NCI-H1105 treated with DMSO at 0.1 percent for 48 hours (cell line): ENCODE measurements at places on chromosomes 5 and 9.
A peak's percentile ranks its signal among the peaks of the same experiment; 100 is the strongest.

GRCh38 chr9:136204145-136204805 is 653 bp downstream of the LHX3 start:
- DNase-seq = no peak

- DNase-seq = no peak
Measured at GRCh38 chr9:98168941-98169488, 23.4 kb downstream of the CORO2A start.

- DNase-seq = peak; percentile 45
Measured at GRCh38 chr9:133715866-133716563, 22.1 kb downstream of the SARDH start.

DNA sequence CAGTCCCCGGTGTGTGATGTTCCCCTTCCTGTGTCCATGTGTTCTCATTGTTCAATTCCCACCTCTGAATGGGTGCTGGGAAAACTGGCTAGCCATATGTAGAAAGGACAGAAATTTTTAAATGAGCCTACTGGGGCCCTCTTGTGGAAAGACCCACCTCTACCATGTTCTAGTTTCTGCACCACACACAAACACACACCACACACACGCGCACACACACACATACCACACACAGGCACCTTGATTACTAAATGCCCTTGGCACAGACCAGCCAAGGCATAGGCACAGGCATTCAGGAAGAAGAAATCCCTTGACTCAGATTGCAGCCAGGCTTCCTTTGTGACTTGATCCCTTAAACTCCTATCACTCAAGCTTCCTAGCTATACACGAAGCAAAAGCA is 60.5 kb downstream of the SIL1 start:
- no peak for DNase-seq

- DNase-seq = peak; percentile 60
Measured at GRCh38 chr9:73869264-73869663, 627.9 kb upstream of the RORB start.
